Umbilical cord (tissue), 2 donors: ENCODE measurements at places on chromosomes 16 and 17. TPM values are rescaled to one million over a fixed set of nuclear protein-coding genes. Genes with fewer than 3 reads are reported as not detected.

- no peak for DNase-seq
Measured at GRCh38 chr17:11293480-11293879, 52.5 kb downstream of the SHISA6 start.

The PRDM7 gene
- 2.2 TPM for total RNA-seq

The KCNJ18 gene
- not detected for total RNA-seq

The BCL6B gene
- 35.2 TPM for total RNA-seq
